ENCODE measurements at places on chromosomes 13 and 19.

- DNase-seq: no peak
Measured at GRCh38 chr13:25840931-25841330, 210.9 kb downstream of the SHISA2 start.

DNA sequence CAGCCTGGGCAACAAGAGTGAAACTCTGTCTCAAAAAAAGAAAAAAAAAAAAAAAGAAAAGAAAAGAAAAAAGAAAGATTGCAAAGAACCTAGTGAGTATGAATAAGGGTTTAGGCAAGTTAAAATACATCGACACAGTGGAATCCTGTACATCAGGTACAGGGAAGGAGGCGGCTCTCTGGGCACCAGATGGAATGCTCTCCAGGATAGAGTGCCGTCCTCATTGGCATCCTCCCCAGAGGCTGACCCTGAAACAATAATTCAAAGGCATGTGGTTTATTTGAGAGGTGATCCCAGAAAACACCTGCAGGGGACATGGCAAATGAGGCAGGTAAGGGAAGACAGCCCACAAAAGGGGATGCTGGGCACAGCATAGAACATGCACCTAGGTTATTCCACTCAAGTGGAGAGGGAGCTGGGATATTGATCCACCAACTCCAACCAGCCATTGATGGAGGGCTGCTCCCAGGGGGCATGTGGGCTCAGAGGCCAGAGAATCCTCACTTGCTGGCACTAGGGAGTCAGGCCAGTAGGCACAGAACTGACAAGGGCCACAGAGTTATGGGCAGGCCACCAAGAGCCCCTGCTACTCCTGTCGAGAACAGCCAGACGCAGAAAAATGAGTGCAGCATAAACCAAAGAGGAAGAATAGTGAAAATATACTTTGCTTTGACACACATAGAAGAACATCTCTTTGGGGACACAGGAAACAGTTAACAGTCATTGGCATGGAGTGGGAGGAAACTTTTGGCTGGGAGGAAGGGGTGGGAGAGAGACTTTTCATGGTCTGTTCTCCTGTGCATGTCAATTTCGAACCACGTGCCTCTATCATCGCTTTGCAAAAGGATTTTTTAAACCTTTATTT lies 4.2 kb downstream of the TSPAN16 start:
- DNase-seq: no peak

GRCh38 chr19:32537580-32537979 lies 43.4 kb upstream of the PDCD5 start:
- DNase-seq: no peak

- no peak for DNase-seq
Measured at GRCh38 chr19:19587771-19588170, 30.7 kb downstream of the PBX4 start.

DNA sequence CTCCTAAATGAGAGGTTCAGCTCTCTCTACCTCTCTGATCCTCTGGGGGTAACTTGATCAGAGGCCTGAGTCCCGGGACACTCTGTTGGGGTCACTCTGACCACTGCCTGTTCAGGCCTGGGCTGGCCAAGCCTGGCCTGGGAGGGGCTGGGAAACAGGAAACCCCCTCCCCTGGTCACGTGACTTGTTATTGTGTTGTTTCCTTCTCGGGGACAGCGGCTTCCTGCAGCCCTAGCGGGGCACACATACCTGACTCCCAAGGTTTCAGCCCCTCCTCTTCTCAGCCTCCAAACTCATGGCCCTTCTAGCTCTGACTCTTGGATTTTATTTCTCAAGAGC lies at the start of gene USHBP1:
TSS of gene USHBP1 (minus strand) at position 105 of the 339 bp plus-strand sequence. CDS start 446 bp downstream, outside the sequence.
- DNase-seq: no peak
